Sciatic nerve (tissue), 2 donors: ENCODE measurements at places on chromosomes 6 and 20.
A peak's percentile ranks its signal among the peaks of the same experiment; 100 is the strongest.

GRCh38 chr6:91751526-91751925 is 1164.7 kb upstream of the MAP3K7 start:
- no peak for DNase-seq

DNA sequence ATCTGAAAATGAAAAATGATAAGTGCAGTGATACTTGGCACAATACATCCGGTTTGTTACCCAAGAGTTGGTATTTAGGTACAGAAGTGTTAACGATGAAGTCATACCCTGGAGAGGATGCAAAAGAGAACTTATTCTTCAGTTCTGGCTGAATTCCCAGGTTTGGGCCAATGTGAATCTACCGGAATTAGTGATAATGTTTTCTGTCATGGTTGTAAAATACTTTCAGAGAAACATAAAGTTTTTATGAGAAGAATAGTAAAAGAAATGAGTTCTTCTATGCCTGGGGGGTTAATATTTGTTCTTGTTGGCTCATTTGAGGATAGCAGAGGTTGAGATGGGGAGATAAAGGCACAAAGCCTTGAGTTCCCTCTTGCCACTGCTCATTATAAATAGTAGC is 509.9 kb upstream of the POU3F2 start:
- DNase-seq, result no peak

- DNase-seq, result no peak
Observed at GRCh38 chr6:148524976-148525375, 182.3 kb downstream of the SASH1 start.

DNA sequence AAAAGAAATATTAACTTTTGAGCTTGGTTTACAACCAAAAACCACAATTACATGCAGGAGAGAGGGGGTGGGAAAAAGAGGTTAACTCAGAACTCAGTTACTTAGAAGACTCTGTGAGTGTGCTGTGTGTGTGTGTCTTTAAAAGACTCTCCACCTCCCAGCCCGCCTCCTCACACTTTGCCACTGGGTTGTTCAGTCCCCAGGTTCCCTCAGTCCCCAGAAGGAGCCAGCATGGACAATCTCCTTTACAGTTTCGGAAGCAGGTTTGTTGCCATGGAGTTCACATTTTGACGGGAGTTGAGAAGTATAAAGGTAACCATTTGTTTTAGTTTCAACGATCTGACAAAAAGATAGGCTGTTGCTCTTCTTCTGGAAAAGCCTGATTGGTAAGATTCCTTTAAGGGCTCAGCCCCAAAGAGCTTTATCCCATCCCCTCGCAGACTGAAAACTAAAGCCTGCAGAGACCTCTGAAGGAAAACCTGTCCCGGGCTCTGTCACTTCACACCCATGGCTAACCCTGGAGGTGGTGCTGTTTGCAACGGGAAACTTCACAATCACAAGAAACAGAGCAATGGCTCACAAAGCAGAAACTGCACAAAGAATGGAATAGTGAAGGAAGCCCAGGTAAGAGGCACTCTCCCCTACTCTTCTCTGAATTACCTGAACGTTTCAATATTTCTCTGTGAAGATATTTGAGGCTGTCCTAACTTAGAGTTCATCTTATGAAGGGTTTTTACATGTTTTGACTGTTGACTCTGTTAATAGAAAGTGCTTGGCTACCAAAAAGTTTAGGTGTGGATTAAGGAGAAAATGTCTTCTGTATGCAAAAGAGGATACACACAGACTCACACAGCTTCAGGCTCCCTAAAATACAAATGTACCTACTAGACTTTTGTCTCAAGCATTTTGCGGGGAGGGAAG is at the start of gene SPTLC3:
Gene SPTLC3, plus strand, starts transcription at position 212 of the 921 bp plus-strand sequence. Its CDS starts 296 bp downstream, at position 508.
- peak; percentile 68 for DNase-seq

- no peak for DNase-seq
Observed at GRCh38 chr6:89602166-89602565, 36.4 kb downstream of the LYRM2 start.

DNA sequence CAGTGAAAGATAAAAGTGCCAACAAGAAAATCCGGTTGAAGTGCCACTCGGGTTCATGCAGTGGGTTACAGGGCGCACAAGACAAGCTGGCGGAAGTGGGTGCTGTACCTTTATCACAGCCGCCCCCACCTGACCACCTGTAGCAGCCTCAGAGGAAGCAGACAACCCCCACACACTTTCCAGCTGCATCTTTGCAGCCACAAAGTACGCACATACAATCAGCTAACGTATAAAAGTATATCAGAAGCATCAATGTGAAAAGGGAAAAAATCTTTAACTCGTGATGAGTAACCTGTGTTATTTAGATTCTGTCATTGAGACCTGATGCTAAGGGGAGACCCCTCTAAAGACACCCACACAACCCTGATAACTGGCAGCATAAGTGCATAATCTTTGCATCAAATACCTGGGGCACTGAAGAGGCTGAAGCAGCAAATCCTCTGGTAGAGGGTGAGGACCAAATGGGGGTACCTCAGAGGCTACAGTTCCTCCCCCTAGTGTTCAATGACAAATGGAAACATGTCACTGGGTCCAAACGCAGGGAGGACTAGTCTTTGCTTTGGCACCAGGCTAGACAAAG is 22.1 kb downstream of the BACH2 start:
- DNase-seq, result no peak

- no peak for DNase-seq
Observed at GRCh38 chr20:64276817-64277216, 21.3 kb downstream of the PCMTD2 start.

GRCh38 chr6:81790034-81790433 is 37.6 kb upstream of the TENT5A start:
- no peak for DNase-seq

GRCh38 chr6:113936093-113936934 is 34.6 kb downstream of the HDAC2 start:
- no peak for DNase-seq

DNA sequence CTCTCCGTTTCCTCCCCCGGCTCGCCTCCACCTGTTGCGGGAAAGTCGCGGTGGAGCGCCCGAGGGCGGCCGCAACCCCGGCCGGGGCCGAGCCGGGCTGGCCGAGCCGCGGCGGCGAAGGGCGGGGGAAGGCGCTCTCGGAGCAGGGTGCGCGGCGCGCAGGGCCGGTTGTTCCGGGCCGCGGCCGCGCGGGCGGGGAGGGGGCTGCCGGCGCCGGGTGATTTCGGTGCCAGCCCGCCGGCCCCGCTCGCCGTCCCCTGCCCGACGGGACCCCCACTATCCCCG is 235 bp downstream of the MAP7 start:
- DNase-seq, result no peak

GRCh38 chr6:73565767-73566485 is 45.1 kb upstream of the EEF1A1 start:
- no peak for DNase-seq

GRCh38 chr6:21331235-21331634 is 262.3 kb upstream of the SOX4 start:
- no peak for DNase-seq

- no peak for DNase-seq
Observed at GRCh38 chr6:10310826-10311225, 104.0 kb downstream of the TFAP2A start.

DNA sequence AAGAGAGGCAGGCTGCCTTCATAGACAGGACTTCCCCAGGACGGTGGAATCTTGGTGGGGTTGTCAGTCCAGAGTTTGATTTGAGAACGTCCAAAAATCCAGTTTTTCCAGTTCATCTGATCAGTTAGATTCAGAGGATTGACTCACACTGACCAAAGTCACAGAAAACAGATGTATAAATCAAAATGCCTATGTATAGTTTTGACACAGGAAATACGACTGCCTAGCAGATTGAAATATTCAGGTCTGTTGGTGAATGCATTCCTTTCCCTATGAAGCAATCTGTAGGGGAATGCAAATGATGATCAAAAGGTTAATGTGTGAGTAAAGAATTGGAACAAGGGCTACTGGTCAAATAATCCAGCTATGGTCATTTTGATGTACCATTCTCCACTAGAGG is 29.7 kb upstream of the GFOD1 start:
- no peak for DNase-seq

DNA sequence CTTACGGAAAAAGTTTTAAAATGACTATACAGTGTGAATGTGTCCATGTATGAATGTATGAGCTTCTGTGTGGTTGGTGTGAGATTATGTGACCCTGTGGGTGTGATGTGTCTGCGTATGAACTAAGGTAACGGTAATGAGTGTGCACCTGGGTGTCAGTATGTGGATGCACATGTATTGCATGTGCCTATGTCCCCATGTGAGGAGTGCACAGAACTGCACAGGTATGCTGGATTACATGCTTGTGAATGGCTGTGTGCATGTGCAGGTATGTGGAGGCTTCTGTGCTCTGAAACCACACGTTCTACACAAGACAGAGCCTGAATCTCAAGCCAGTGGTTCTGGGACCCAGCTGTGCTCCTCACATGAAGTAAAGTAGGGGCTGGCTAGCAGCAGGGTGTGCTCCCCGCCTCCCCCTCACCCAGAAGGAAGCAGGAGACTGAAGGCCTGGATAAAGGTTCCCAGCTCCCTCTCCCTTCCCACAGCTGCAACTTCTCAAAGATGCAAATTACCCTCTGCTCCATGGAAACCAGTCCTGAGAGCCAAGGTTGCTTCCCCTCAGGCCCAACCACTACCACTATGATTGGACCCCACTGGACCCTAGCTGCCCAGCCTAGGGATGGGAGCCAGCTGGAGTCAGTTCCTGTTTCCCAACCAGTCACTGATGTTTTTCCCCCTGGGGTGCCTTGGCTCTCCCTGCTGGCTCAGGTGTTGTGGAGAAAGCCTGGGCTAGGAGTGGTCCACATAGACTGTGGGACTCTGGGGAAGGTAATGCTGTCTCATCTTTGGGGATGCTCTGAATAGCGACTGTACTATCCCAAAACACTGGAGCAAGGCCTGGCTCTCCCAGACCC is 24.8 kb upstream of the SPDEF start:
- DNase-seq, result no peak

DNA sequence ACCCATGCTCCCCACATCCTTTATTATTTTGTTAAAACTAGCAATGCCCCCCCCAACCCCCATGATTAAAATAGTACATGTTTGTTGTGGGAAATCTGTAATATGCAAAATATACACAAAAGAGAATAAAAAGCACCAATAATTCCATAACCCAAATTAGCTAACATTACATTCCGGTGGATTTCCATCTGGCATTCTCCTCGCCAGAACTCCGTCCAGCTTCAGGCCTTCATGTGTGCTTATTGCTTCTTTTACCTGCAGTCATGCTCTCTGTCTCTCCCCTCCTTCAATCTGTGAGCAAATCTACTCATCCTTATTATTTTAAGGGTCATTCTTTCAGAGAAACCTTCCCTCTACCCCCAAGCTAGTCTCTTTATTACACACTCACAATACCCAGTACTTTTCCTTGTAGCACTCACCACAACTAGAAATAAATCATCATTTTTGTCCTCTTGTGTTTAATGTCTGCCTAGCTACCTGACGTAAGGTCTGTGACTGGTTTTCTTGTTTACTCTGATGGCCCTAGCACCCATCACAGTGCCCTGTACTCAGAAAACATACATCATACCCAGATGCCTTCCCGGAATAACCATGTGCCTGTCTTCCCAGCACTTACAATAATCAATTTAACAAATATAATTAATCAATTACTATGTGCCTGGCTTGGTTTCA is 25.6 kb upstream of the IER3 start:
- DNase-seq, result no peak

- DNase-seq, result no peak
Observed at GRCh38 chr6:155599561-155599960, 143.9 kb upstream of the NOX3 start.

- no peak for DNase-seq
Observed at GRCh38 chr6:10416863-10417641, 2.2 kb upstream of the TFAP2A start.

DNA sequence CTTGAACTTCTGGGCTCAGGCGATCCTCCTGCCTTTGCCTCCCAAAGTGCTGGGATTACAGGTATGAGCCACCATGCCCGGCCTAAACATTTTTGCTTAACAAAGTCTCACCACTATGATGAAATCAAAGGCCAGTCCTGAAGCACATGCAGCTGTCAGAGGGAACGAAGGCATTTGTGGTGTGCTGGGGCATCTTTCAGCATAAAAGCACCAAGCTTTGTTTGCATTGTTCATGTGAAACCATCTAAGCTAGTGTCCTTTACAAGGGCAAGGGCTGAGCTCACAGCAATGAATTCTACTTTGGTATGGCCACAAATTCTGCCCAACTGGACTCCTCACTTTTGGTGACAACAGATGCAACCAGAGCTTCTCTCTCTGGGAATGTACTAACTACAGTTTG is 66.8 kb downstream of the ZFP64 start:
- DNase-seq, result no peak

GRCh38 chr20:22465622-22466446 is 118.5 kb downstream of the FOXA2 start:
- no peak for DNase-seq
